ENCODE measurements at places on chromosomes 5 and 9.

- DNase-seq = no peak
Observed at GRCh38 chr5:109388407-109388806, 21.4 kb downstream of the PJA2 start.

- DNase-seq = no peak
Observed at GRCh38 chr9:136876476-136876875, 9.8 kb upstream of the TRAF2 start.

DNA sequence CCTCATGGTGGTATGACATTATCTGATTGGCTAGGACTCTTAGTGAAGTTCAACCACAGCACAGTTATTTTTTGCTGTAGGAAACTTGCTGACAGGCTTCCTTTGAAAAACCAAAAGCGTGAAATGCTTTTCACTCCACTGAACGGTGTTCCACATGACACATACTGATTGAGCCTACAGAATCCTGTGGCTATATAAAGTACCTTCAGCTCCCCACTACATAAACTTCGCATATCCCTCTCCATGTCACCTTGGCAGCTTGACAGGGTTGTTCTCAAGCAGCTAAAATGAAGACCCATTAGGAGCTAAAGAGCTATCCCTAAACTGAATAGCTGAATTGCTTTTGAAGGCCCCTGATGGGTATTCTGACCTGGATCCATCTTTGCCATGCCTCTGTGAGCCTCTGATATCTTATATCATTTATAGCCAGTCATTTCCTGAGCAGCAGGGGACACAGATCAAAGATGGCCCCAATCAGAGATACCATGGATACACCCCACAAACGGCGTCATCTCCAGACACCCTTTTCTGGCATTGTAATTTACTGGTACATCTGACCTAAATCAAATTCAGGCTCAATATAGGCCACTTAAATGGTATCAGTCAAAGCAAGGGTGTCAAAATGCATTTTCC, 91.5 kb downstream of the APBA1 start:
- no peak for DNase-seq

GRCh38 chr5:137696481-137696880, 39.4 kb downstream of the KLHL3 start:
- no peak for DNase-seq

GRCh38 chr5:178104492-178104891, 8.8 kb upstream of the N4BP3 start:
- DNase-seq = no peak
